ENCODE measurements at places on chromosomes 4 and X.

DNA sequence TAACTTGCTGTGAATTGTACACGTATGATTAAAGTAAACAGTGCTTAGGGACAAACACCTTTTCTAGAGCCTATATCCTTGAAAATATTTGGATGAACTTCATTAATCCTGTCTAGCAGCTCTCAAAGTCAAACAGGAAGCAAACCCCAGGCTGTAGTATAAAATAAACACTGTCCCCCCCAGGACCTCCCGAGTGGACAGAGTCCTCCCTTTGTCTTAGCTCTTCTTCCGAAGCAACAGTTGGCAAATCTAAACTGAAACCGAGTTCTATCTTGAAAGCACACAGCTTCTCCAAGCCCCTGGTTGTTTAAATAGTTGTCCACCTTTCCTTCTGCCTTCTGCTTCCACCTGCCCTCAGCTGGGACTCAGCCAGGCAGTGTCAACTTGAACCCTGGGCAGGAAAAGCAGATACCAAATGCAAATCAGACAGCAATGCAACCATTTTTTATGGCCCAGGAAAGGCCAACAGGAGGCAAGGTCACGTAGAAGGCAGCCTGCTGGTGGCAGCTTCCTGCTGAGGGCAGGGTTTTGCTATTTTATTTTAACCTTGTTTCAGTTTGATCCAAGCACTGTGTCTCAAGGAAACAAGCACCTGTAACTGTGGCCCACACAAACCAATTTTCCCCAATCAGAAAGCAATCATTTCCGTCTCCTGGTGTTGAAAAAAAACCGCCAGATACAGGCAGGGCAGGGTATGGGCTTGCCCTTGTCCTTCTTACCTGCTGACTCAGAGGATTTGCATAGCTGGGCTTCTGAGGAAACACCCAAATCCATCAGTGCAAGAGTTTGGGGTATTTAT lies 110.3 kb upstream of the KIT start:
- DNase-seq: no peak

- no peak for DNase-seq
Observed at GRCh38 chr4:3677748-3678070, 88.5 kb upstream of the ADRA2C start.

DNA sequence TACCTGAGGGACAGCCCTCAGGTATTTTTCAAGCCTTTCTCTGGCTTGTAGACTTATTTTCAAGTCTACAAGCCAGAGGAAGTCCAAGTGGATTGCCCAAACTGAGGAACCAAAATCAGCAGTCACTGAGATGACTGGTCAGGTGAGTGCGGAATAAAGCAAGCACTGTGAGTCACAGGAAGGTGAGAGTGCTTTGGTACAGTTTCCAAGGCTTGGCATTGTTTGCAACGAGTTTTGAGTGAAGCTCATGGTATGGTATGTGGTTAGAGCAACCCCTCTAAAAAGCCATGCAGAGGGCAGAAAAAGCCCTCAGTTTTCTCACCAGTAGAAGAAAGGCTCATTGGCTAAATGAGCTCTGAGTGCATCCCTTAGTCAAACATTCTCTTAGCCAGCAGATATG lies 112.8 kb upstream of the EOLA2 start:
- no peak for DNase-seq

DNA sequence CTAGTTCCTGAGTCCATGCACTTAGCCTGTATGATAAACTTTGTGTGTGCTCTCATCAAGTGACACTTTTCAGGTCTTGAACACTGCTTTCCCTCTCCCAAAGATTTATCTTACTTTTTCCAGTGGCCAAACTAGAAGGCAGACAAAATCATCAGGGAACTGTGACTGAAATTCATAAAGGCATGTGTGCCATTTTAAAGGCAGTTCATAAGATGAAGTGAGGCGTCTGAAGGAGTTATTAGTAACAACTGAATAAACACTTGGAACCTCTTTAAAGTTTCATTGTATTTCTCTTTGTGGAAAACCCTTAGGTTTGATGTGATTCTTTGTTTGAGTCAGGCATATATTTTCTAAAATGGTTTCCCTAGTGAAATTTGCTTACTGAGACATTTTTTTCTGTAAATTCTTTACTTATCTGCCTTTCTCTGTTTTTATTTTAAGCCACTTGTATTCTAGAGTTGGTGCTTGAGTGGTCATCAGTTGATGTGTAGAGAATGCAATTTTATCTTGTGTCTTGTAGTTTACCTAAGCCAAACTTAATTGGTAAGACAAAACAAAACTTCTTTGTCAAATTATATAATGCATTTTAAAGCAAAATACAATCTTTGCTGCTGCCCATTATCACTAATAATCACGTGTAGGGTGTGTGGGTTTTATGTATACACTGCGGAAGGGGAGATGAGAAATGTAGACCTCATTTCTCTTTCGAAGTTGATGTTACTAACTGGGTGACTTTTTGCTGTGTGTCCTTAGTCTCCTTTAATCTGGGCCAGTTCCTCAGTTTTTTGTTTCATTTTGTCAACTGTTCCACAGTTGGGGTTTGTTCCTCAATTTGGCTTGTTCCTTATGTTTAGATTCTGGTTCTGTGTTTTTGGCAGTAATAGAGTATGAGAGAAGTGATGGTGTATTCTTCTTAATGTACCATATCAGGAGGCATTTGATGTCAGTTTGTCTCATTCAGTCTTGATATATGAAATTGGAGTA lies 56.8 kb downstream of the RBPJ start:
- no peak for DNase-seq

DNA sequence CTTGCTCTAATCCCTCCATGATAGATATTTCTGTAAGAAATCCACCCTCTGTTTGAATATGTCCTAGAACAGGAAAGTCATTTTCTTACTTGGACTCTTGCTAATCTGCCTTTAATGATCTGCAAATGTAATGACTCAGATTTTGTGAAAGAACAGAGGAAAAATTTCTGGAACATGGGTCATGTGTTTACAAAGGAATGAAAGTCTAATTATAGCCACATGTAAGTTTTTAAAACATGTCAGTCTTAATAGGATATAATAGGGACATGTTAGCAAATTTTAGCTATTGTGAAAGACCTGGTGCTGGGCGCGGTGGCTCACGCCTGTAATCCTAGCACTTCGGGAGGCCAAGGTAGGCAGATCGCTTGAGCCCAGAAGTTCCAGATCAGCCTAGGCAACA lies 47.6 kb downstream of the GRK4 start:
- no peak for DNase-seq

GRCh38 chrX:15860921-15861320 lies 6.3 kb upstream of the AP1S2 start:
- no peak for DNase-seq

DNA sequence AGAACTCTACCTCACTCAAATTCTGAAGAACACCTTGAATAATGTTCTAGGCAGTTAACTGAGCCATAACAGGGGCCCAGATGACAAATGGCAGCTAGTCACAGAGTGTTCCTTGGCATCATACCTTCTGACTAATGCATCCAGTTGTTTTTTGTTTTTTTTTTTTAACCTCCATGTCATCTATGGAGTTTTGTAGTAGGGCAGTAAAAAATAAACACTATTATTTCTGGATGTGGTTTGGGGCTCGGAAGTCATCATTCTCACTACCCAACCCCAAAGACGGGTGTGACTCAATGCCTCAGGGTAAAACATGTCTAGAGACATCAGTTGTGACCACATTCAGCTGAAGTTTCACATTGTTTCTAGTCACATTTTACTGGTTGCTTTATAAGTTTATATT lies 31.2 kb upstream of the MCF2 start:
- peak; percentile 82 for DNase-seq

- peak; percentile 85 for DNase-seq
Observed at GRCh38 chr4:14726877-14727361, 275.4 kb upstream of the CPEB2 start.

DNA sequence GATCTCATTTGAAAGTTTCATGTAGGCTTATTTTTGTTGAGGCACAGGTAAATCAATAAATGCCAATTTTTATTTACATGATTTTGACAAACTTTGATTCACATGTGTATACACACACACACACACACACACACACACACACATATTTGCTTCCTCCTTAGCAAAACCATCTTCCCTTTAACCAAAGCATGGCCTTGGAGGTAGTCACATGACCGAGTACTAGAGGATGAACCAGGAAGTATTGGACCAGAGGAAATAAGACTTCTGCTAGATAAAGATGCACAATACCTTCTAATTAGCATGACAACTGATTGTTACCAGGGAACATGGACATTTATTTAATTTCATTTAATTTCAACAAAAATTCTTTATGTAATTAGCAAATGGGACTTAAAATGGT lies 23.4 kb upstream of the CFAP299 start:
- DNase-seq: no peak

- DNase-seq: peak; percentile 87
Observed at GRCh38 chr4:37666625-37667071, 19.5 kb downstream of the RELL1 start.

DNA sequence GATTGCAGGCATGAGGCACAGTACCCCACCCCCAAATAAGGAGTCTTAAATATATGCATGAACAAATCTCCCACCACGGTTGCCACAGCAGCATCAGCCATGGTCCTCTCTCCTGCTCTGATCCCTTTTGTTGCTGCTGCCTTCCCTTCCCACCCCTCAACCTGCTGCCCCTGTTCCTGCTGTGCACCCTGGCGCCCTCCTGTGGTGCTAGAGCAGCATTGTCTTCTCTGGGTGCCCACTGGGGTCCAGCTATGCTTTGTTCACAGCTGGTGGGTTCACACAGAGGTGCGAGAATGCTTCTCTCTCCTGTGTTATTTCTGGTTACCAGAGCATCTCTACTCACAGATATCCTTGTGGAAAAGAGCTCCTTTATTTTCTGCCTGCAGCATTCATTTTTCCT lies 116.2 kb downstream of the GATB start:
- no peak for DNase-seq

- no peak for DNase-seq
Observed at GRCh38 chr4:65393078-65393477, 277.2 kb downstream of the EPHA5 start.

DNA sequence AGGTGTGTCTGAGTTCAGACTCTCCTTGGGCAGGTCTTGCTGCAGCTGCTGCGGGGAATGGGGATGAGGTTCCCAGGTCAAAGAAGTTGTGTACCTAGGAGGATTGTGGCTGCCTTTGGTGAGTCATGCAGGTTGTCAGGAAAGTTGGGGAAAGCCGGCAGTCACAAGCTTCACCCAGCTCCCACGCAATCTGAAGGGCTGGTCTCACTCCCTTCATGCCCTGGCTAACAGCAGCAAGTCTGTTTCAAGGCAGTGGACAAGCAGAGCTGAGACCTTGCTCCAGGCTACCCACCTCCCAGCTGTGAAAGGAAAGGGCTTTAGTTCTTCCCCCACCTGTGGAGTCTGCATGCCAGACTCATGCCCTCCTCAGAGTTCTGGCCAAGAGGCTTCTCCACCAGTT lies 287.2 kb downstream of the DTHD1 start:
- no peak for DNase-seq

DNA sequence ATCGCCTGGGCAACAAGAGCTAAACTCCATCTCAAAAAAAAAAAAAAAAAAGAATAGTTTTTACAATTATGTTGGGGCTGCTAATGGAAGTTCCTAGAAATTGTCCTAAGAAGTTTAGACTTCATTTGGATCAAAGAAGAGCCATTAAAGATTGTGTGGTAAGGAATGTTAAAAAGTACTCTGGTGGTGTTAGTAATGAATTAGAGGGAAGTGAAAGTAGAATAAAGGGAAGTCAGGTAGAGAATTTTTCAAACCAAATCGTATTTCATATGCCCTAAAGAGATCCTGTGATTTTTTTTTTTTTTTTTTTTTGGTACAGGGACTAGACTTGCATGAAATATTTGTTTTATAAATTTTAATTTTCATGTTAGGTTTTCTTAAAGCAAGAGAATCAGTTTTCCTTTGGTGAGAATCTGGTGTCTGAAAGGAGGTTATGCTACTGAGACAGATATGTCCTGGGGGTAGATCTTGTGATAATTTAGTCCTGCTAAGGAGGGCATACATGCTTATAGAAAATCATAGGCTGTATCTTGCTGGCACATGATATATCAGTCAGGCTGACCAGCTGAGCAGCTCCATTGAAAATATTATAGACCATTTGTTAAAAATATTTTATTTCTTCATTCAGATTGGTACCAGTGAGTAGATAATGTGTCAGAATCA lies 10.7 kb downstream of the SEC24B start:
- no peak for DNase-seq

DNA sequence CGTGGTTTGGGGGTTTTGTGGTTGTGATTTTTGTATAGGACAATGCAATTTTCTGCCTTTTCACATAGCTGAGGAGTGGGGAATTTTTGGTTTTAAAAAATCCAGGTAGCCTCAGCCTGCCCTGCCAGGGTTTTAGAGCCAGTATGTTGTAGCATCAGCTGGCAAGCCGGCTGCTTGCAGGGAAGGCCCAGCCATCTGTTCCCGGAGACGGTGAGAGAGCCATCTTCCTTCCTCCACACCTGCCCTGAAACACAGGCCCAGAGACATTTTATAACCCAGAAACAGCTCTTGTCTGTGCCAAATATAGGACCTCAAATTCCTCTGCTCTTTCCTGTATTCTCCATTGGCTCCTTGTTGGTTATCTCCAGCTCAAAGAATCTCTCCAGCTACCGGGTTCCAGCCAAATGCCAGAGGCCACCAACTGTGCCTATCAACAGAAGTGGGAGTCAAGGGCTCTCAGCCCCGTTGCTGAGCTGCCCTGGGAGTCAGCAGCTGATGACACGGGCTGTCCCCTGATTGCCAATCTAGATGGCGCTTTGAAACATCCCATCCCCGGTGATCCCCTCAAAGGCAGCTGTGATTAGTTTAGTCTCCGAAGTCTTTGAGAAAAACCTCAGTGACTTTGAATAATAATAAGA lies 595.2 kb downstream of the MID1IP1 start:
- no peak for DNase-seq

GRCh38 chrX:154378059-154378798 lies 866 bp upstream of the EMD start:
- DNase-seq: no peak

DNA sequence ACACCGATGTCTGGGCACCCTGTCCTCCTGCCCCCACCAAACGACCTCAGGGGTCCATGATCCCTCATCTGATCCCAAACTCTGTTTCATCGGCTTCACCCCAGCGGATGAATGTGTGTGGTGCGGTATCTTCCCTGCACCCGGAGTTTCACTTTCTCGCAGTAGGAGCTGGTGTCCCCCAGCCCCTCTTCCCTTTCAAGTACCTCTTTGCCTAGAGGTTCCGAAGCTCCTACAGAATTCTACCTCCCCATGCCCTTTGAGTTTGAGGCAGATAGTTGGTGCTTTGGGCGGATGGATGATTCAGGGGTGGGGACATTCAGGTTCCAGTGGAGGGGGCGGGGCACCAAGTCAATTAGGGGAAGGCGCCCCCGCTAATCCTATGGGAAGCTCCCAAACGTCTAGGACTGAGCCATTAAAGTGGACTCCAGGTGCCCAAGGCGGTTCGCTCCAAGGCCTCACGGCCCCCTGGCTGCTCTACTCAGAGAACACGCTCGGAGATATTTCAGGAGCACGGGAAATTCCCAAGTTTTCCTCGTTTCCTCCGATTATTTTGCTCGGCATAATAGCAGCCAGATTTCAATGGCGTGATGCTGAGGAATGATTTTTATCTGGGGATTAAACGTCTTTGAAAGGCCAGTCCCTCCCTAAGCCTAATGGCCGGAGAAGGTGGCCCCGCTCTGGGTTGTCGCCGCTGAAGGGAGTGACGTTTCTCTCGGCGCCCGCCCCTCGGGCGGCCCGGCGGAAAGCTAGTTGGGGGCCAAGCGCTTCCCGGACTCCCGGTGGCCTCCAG lies 1.3 kb downstream of the MSX1 start:
- DNase-seq: no peak

Measured in Caki2 (cell line).